ENCODE measurements at places on chromosomes 4 and X. TPM values are rescaled to one million over a fixed set of nuclear protein-coding genes. Genes with fewer than 3 reads are reported as not detected.

- no peak for DNase-seq
Measured at GRCh38 chr4:113440371-113440770, 321.2 kb downstream of the CAMK2D start.

PABPC1L2B gene
- total RNA-seq = not detected

KANTR gene
- total RNA-seq = 9.9 TPM

ARMCX4 gene
- 11.6 TPM for total RNA-seq

DNA sequence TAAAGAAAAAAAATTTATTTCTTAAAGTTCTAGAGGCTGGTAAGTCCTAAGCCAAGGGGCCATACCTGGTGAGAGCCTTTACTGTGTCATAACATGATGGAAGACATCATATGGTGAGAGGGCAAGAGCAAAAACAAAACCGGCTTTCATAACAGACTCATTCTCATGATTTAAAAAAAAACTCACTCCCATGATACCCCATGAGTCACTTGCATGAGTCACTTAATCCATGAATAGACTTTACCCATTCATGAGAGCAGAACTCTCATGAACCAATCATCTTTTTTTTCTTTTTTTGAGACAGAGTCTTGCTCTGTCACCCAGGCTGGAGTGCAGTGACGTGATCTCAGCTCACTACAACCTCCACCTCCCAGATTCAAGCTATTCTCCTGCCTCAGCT is 369.7 kb upstream of the DIAPH2 start:
- no peak for DNase-seq

DNA sequence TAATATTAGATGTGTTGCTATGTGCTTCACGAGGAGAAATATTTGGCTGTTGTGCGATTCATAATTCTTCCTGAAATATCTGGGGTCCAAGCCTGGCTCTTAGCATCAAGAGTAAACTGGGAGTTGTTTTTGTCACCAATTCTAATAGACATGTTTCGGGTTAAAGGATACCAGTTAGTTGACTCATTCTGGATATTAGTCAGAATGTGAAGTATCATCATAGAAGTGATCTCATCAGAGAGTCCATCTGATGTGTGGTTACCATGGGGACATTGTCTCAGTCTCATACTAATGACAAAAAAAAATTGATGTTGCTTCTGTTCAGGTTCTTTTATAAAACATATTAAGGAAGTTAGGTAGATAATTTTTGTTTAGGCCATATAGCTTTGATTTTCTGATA is 57.2 kb upstream of the MTMR1 start:
- DNase-seq = no peak

CACNA1F gene
- total RNA-seq = 0.21 TPM

DNA sequence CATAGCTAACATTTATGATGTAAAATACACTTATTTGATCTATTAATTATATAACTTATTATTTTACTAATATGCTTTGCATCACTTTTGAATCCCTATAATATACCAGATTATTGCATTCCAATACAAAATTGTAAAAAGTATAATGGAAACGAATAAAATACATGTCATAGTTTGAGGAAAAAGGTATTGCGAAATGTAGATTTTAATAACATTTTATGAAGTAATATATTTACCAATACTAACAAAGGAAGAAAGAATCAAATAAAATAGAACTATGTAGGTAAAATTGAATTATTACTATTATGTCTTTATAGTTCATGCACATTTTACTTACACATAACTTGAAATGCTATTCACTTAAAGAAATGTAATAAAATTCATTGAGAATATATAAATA is 1300.2 kb downstream of the ADGRL3 start:
- no peak for DNase-seq

- DNase-seq = no peak
Measured at GRCh38 chrX:154834562-154834961, at the start of gene SMIM9. SMIM9 (minus strand) TSS chrX:154834662; CDS start chrX:154830856, 3,806 bp downstream.

HADH gene
- 45.9 TPM for total RNA-seq

SRPX2 gene
- 25.9 TPM for total RNA-seq

TIGD4 gene
- total RNA-seq = 0.38 TPM

JAKMIP1 gene
- total RNA-seq = 0.79 TPM

EPHA5 gene
- not detected for total RNA-seq

GRCh38 chrX:151790481-151791160 is 56.1 kb downstream of the CNGA2 start:
- DNase-seq = no peak

DNA sequence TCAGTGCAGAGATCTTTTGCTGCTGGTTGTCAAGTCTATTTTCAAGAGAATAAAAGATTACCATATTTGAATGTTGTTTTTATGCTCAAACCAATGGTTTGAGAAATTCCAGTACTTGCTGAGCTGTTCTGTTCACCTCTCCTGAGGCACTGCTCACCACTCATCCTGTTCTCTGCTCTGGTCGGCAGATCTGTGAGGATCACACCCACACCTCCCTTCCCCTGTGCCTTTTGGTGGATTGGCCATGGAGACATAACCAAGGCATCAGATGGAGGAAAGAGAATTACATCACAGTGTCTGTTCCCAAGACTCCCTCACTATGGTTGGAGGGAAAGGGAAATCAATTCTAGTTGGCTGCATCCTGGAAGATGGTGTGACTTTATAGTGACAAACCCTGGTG is 391.6 kb downstream of the ARHGAP24 start:
- no peak for DNase-seq

GRCh38 chr4:96486563-96486962 is 646.7 kb downstream of the PDHA2 start:
- no peak for DNase-seq

GRCh38 chrX:27918799-27919198 is 62.5 kb downstream of the DCAF8L1 start:
- no peak for DNase-seq

SSX4 gene
- total RNA-seq = not detected

- DNase-seq = no peak
Measured at GRCh38 chrX:125492439-125492838, 172.8 kb downstream of the TEX13C start.

DNA sequence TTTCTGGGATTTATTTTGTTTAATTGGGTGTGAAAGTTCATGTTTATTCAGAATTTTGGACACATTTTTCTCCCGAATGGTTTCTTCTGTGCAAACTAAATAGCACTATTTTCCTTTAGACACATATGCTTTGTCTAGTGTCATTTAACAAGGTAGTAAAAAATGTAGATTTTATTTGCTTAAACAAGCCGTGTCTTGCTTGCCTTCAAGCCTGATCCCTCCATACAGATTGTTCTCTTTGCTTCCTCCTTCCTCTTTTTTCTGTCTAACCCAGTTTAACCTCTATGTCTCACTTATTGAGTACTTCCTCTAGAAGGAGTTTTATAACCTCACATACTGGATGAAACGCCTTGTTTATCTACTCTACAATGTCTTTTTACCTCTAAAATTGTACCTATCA is 211.8 kb downstream of the NPFFR2 start:
- no peak for DNase-seq

DNA sequence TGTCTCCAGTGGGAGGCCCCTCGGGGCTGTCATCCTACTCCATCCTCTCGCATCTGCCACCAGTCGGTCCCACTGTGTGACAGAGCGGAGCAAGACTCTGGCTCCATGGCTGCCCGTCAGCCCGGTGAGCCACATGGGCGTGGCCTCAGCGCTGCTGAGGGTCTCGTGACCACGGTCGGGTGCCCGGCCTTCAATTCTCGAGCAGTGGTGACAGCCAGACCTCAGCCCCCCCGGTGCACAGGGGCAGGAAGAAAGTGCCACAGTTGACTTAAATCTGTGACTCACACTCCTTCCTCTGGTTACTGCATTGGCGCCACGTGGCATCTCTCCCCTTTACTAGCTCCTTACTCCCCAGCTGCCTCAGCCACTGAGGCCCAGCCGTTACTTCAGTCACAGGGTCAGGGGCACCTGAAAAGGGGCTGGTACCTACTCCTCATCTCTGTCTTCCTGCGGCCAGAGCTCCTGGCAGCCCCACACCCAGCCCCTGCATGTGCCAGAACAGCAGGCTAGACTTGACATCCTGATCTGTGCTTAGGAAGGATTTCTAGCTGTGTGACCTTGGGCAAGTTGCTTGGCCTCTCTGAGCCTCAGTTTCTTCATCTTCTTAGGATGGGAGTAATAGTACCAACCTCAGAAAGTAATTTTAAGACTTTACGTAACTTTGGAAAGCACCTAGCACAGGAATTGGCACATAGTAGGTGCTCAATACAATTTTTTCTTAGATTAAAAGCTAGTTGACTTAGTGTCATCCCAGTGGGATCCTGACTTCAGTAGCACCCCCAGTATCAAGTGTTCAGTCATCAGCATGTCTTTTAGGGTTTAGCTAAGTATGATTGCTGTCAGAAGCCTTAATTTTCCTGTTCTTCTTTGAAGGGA is 66.1 kb downstream of the TNIP2 start:
- DNase-seq = no peak

LPAR4 gene
- 0.21 TPM for total RNA-seq

- DNase-seq = no peak
Measured at GRCh38 chrX:17005712-17006368, 59.4 kb downstream of the REPS2 start.

TEX13D gene
- total RNA-seq = not detected

F11 gene
- total RNA-seq = 5.4 TPM

CLNK gene
- total RNA-seq = 0.13 TPM

- no peak for DNase-seq
Measured at GRCh38 chrX:25019707-25020390, 4.1 kb upstream of the ARX start.

XKRX gene
- total RNA-seq = 14.3 TPM

RPA4 gene
- total RNA-seq = 1.2 TPM

- DNase-seq = peak; percentile 62
Measured at GRCh38 chrX:9342561-9343051, 122.3 kb upstream of the TBL1X start.

DNA sequence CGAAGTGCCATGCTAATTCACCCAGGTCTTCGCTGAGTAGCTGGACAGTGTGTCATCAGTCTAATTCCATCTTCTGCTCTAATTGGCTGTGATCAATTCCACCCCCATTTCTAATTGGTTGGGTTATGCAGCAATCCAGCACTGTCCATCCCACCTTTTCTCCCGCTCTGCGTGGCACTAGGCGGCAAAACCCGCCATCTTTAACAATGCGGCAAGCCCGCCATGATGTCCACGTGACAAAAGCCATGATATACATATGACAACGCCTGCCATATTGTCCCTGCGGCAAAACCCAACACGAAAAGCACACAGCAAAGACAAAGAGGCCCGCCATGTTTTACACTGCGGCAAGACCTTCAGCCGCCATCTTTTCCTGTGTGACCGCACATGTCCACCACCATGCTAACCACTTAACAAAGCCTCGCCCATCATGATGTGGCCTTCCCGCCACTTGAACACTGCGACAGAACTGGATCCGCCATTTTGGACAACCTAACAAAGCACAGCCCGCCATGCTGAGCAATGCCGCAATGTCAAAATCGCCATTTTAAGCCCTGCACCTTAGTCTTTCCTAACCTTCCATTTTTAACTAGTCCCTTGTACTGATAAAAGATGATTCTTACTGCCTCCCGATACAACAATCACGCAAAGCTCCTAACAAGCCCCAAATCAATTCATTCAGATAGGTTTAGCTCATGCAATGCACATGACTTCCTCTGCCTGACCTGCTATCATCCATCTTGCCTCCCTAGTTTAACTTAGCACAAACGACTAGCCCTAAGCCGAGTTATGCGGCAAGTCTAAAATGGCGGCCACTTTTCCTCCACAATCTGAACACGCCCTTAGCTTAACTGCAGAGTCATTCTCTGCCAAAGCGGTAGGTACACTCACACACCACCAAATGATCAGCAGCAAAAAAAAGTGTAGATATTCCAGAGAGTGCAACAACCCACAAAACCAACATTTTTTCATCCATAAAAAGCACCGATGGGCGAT is 288.3 kb downstream of the CHIC1 start:
- DNase-seq = peak; percentile 88

DNA sequence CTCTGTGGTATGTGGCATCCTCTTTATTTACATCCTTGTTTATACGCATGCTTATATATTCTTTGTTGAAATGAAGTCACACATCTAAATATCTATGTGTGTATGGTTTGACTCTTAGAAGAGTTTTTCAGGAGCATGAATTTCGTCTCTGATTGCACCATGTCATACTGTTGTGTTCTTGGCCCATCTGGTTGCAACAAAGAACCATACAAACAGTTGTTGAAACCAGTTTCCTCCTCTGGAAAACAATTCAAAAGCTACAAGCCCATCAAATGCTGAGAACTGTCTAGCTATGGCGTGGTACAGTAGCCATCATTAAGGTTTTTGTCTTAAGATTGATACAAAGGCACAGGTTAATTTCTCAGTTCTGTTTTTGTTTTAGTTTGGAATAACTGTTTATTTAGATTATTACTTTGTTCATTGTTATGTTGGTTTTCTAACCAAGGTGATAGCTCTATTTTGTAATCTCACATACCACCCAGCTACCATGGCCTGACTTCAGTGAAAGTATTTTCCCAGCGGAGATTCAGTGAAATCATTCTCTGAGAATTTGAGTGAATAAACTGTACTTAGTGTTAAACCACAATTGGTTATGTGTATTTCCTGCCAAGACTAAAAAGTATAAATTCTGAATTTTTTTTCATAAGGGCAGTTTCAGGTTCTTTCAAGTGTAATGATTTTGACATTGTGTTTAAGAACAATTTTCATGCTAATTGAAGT is 91.0 kb downstream of the ARHGAP24 start:
- DNase-seq = no peak

- DNase-seq = peak; percentile 44
Measured at GRCh38 chrX:16882169-16882568, 12.0 kb upstream of the RBBP7 start.

GRCh38 chr4:177177541-177178081 is 132.1 kb upstream of the NEIL3 start:
- no peak for DNase-seq

- peak; percentile 74 for DNase-seq
Measured at GRCh38 chr4:79651456-79651855, 243.4 kb upstream of the GK2 start.
